ENCODE measurements at places on chromosomes 7 and 10.

- no peak for DNase-seq
These were observed 122.5 kb upstream of the PITRM1 start for GRCh38 chr10:3294919-3295581.

DNA sequence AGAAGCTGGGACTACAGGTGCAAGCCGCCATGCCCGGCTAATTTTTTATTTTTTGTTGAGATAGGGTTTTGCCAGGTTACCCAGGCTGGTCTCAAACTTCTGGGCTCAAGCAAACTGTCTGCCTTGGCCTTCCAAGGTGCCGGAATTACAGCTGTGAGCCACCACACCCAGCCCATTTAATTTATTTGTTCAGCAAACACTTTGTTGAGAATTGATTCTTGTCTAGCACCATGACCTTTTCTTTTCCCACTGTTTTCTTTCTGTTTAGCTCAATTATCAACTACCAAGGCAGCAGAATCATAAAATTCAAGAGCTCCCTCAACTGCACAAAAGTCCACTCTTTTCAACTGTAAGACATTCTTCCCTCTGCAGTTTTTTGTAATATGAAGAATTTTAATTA is 47.8 kb upstream of the PARD3 start:
- no peak for DNase-seq

- no peak for DNase-seq
These were observed 43.2 kb downstream of the HIBADH start for GRCh38 chr7:27619492-27619891.

GRCh38 chr7:32103361-32103760 is 33.2 kb upstream of the PDE1C start:
- DNase-seq = no peak

DNA sequence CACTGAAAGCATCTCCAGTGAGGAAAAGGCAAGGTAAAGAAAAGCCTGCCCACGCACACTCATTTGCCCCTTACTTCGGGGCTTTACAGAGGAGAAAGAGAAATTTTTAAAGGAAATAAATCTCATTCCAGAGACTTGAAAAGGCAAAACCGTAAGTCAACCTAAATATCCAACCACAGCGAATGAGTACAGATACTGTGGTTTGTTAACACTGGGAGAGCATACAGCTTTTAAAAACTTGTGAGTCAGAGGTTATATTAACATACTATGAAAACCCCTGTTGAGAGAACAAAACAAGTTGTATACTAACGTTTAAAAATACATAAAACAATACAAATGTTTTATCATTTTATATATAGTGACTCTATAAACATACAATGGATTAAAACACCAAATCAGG is 28.6 kb upstream of the ST7 start:
- no peak for DNase-seq

DNA sequence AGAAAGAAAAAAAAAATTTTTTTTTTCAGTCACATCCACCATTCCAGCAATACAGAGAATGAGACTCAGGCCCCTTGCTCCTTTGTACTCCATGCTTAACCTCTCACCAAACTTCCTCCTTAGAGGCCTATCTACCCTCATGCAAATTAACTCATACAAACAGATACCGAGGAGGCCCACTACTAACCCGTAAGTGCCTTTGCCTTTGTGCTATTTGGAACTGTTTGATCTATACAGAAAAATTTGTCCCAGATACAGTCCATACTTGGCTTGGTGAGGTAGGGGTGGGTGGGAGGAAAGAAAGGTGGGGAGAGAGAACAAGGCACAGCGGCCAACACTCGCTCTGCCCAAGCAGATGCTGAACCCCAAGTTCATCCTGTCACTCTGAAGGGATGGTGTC is 87.8 kb upstream of the DUSP5 start:
- DNase-seq = no peak

DNA sequence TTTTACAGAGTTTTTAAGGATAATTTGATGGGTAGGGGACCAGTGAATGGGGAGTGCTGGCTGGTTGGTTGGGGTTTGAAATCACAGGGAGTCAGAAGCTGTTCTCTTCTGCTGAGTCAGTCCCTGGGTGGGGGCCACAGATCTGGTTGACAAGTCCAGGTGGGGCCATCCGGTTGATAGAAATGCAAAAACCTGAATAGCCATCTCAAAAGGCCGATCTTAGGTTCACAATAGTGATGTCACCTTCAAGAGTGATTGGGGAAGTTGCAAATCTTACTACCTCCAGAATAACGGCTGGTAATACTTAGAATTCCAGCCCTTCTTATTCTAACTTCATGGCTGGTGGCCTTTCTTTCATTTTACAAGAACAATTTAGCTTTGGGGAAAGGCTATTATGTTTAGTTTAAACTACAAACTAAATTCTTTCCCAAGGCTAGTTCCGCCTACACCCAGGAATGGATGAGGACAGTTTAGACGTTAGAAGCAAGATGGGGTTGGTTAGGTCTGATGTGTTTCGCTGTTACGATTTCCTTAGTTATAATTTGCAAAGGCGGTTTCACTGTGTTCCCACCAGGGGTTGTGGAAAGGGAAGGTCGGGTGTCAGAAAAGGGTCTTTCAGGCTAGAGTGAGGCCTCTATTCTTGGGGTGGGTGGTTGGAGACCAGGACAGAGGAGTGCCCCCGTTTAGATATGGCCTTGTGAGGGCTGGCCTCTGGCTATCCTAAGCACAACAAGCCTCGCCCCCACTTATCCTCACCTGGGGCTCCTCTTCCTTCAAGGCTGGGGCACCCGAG is 27.4 kb downstream of the IFT22 start:
- DNase-seq = no peak

GRCh38 chr7:2929321-2930201 is 85.5 kb upstream of the GNA12 start:
- DNase-seq = no peak

- no peak for DNase-seq
These were observed 148.9 kb upstream of the SLC13A1 start for GRCh38 chr7:123348690-123349089.

GRCh38 chr7:24119852-24120251 is 164.1 kb upstream of the NPY start:
- DNase-seq = no peak

DNA sequence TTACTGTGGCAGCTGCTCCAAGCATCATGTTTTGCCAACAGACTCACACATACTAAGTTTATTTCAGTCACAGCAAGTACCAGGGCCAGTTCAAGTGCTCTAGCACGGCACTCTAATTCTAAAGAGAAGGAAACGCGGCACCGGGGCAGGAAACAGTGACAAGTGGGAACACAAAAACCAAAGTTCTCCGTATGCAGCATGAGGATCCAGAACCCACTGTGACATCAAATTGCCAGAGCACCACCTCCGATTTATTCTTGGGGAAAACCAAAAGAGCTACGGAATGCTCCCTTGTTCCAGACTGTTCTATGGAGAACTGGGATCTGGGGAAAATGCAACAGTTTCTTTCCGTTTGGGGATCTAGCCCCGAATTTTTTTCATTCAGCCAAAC is 448 bp upstream of the PTER start:
- peak; percentile 13 for DNase-seq

- no peak for DNase-seq
These were observed 543.8 kb upstream of the NRP1 start for GRCh38 chr10:33878238-33878786.

DNA sequence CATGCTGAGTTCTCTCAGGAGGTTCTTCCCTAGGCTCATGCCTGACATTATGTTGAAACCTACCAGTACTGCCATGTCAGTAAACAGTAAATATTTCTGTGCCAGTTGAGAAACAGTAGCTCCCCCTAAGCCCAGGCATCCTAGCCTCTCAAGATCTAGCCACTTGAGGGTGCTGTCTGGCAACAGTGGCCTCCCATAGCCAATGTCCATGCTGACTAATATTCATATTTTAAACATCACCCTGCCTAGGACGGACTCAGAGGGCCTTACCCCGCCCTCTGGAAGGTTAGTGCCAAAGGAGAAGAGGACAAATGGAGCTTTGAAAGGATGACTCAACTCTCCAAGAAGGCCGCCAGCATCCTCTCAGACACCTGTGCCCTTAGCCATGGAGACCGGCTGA is 7.7 kb downstream of the ACSM6 start:
- DNase-seq = no peak

DNA sequence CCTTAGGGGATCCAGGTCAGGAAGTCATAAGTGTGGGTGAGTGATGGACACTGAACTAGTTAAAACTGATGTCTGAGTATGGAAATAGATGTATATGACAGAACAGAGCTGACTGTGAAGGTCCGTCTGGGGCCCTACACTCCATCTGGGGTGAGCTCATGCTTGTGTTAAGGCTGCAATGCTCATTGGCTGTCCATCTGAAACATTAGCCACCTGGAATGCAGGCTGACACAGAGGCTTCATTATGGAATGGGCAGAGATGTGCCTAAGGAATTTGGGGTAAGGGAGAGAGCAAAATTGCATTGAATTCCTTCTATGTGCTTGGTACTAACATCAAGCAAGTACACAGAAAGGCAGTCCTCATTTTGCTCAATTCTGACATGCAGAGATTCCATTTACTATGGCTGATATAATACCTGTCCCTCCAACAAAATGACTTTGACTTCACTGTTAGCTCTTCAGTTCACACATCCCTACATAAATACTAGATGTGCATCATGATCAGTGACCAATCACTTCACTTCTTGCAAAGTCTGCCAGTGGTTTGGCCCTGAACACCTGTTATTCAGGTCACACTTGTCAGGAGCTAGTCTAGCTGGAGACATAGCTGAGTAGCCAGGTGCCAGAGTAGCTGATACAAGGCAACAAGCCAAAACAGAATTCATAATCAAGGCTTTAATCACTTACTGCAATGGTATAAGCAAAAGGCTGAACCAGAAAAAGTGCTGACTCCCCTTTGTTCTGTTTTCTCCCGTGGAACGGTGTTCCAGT is 128.9 kb upstream of the VWC2 start:
- DNase-seq = no peak

- no peak for DNase-seq
These were observed 28.6 kb upstream of the IL15RA start for GRCh38 chr10:6005856-6006395.

DNA sequence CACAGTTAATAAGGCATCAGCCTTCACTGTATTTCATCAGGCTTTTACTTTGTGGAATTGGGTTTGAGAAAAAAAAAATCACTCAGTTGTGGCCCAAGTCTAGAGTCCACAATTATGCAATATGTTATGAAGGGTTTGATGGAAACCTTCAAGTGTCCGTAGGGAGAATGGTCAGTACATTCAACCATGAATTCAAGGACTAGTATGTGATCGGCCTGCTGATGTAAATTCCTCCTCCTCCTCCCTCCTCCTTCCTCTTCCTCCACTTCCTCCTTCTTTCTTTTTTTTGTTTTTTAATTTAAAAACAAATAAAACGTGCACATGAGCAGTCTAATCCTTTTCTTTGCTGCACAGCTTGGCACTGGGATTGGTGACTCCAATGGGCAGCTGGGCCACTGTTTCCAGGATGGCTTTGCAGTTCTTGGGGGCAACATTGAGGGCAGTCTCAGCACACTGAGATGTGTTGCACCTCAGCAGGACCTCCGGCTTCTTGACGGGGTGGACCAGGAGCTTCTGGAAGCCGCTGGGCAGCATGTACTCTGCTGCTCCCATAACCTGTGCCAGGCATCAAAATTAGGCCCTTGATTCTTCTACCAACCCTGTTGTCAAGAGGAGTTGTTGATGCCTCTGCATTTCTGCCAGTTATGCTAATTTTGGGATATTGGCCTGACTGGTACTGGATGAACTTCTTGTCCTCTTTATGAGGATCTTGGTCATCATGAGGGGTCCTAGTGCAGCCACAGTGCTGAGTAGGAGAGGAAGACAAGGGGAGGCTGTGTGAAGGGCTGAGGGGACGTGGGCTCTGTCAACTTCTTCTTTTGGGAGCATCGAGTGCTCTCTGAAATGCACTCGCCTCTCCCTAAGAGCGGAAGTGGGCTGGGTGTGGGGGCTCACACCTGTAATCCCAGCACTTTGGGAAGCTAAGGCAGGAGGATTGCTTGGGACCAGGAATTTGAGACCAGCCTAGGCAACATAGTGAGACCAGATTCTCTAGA is 9.3 kb upstream of the IL2RA start:
- DNase-seq = no peak

DNA sequence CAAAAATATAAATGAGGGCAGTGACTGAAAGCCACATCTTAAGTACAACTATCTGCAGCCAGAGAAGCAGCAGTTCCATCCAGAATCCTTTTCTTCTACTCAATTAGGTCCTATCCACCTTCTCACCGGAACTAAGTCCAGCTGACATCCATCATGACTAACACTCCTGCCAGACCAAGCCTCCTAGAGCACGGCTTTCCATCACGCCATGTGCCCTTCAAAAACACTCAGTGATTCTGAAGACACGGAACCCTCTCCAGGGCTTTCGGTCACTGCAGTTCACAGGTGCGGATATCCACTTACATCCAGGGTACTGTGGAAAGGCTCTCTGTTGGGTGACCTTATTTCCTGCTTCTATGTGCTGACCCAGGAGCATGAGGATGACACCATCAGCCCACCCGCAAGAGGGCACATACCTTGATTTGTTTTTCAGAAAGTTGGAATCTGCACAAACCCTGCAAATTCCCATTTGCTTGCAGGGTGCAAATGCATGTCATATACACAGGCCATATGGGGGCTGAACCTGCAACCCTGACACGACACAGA is 64.3 kb downstream of the FAM171A1 start:
- DNase-seq = no peak

DNA sequence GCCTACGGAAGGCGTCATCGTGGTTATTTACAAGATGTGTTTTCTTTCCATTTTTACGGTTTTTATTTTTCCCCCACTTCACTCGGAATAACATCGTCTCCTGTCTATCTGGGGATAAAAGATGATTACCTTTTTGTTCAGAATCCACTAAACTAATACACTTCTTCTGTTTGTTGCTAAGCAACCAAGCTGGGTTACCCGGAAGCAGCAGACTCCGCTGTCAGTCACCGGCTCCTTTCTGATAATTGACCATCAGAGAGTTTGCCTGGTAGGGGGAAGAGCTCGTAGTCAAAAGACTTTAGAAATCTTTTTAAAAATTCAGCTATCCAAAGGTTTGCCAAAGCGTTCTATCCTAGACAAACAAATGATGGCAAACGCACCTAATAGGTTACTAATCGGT is 75.0 kb upstream of the SFMBT2 start:
- DNase-seq = no peak

DNA sequence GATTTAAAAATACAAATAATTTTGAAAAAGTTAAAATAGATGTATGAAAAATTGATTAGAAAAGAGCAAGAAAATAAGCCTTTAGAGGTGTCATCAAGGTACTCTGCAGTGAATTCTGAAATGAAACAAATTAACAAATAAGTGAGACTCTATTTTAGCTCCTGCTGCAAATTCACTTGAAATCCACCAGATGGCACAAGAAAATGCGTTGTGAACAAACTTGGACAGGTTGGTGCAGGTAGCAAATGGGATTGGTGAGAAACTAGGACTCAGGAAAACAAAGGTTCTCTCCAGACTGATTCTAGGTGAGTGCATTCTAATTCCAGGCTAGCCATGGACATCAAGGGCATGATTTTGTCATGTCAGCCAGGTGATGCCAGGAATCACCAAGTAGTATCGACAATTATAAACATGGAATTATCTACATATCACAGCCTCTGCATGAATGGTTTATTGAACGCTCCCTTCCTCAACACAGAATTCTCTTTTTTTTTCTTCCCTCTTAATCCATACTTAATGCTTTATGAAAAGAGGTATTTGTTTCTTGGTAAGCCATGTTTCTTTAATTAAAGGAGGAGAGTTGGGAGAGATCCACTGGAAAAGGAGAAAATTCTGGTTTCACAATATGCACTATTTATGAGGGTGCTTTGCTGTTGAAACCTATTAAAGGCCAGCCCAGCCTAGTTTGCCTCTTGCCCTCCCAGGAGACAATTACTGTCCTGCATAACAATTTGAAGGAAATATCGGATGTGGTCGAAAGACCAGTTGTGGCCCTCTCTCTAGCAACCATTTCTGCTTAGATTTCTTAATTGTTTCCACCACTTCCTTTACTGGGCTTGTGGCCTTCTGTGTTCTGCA is 118.1 kb downstream of the ZNF365 start:
- DNase-seq = no peak
